ENCODE measurements at places on chromosomes 4 and X.

DNA sequence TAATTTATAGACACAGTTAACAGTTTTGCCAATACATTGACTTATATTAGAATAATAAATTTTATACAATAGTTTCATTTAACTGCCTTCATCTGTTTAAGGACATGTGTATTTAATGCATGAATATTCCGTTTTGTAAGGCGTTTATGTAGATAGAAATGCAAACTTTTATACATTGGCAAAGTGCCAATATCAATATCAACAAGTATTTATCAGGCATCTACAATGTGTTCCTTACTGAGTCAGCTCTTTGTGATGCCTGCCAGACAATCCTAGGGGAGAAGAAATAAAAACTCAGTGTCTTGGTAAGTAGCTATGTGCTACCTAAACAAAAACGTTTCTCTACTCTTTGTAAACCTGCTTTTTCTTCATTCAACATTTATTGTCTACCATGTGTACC lies 1142.2 kb downstream of the C4orf33 start:
- DNase-seq: no peak

DNA sequence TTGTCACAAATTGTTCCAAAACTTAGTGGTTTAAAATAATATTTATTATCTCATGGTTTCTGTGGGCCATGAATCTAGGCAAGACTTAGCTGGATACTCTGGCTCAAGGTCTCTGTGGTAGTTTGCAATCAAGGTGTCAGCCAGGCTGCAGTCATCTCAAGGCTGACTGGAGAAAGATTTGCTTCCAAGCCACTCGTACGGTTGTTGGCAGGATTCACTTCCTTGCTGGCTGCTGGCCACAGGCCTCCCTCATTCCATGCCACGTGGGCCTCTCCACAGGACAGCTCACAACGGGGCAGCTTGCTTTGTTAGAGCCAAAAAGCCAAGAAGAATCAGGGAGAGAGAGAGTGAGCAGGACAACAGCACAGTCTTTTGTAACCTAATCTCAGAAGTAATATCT lies 101.4 kb downstream of the WWC2 start:
- no peak for DNase-seq

DNA sequence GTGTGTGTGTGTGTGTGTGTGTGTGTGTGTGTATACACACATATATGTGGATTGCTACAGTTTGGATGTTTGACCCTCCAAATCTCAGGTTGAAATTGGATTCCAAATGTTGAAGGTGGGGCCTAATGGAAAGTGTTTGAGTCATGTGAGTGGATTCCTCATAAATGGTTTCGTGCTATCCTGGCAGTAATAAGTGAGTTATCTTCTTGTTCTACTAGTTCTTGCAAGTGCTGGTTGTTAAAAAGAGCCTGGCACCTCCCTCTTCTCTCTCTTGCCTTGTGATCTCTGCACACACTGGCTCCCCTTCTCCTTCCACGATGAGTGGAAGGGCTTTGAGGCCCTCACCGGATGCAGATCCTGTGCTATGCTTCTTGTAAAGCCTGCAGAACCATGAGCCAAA lies 344.1 kb downstream of the SH2D1A start:
- DNase-seq: no peak

GRCh38 chr4:176433983-176434382 lies 114.2 kb downstream of the SPCS3 start:
- no peak for DNase-seq

GRCh38 chrX:103248553-103248952 lies 6.4 kb downstream of the TCEAL8 start:
- no peak for DNase-seq

DNA sequence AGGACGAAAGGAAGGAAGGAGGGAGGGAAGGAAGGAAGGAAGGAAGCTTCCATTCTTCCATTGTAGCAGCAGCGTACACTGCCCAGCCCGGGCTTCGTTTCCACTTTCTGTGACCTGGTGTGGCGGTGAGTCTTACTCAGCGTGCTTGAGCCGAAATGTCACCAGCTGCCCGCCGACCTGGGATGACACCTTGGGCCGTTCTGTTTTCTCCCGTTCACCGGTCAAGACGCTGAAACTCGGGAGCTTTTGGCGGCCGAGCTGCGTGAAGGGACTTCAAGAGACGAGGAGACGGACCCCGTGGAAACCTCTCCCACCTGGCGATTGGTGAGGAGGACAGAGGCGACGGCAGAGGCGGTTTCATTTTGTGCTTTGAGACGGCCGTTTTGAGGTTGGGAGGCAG lies 47.1 kb upstream of the PPP2R3B start:
- DNase-seq: no peak

DNA sequence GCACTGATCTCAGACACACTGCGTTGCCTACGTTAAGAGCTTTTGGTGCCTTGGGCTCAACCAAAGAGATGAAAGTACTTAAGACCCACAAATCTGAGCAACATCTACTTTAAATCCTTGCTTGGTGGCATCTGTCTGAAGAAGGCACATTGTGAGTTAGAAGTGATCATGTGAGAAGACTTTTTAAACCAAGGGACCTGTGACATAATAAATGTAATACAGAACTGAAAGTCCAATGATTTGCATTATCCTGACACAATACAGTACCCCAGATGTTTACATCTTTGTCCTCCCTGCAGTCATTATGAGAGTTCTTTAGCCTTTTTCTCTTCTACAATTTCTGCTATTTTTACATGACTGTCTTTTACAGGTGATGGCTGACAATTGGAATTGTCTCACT lies 96.7 kb upstream of the FTHL17 start:
- no peak for DNase-seq

GRCh38 chrX:107713543-107714205 lies 61.9 kb downstream of the TSC22D3 start:
- no peak for DNase-seq

DNA sequence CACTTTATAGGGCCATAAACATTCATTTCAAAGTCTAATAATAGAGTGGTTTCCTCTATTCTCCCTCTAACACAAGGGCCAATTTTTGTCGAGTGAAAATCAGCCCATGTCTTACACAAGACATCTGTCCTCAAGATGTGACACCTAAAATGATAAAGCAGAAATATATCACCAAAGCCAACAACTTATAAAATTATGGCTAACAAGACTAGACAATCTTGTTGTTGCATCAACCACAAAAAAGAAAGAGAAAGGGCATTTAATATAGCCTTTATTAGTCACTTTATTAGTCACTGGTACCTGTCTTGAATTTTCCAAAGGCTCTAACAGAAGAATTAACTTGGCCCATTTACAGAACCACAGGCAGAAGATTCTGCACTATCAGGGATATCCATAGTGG lies 161.6 kb downstream of the SMIM20 start:
- no peak for DNase-seq

GRCh38 chrX:147763131-147763530 lies 148.6 kb upstream of the FMR1 start:
- no peak for DNase-seq

GRCh38 chr4:140802591-140802990 lies 46.4 kb upstream of the TBC1D9 start:
- no peak for DNase-seq

GRCh38 chr4:7757501-7758471 lies 181.9 kb downstream of the AFAP1 start:
- DNase-seq: no peak

- no peak for DNase-seq
These were observed 120.5 kb downstream of the CAMK2D start for GRCh38 chr4:113641025-113641431.

DNA sequence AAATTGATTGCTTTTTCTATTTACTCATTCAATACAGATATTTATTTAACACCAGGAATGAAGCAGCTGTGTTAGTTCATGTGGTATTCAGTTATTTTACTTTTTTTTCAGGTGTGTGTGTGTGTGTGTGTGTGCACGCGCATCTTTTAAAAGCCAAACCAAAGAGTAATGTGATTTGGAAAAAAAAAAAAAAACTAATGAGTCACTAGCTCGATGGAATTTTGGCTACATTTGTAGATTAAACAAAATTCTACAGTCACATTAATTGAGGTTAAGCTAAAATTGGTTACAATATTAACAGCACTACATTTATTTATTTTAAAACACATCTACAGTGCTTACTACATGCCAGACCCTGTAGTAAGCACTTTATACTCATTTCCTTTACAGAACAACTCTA lies 66.8 kb downstream of the HHIP start:
- DNase-seq: no peak

GRCh38 chrX:124226129-124226528 lies 106.3 kb upstream of the TEX13D start:
- no peak for DNase-seq

- no peak for DNase-seq
These were observed 637.8 kb downstream of the BCOR start for GRCh38 chrX:39459952-39460351.

DNA sequence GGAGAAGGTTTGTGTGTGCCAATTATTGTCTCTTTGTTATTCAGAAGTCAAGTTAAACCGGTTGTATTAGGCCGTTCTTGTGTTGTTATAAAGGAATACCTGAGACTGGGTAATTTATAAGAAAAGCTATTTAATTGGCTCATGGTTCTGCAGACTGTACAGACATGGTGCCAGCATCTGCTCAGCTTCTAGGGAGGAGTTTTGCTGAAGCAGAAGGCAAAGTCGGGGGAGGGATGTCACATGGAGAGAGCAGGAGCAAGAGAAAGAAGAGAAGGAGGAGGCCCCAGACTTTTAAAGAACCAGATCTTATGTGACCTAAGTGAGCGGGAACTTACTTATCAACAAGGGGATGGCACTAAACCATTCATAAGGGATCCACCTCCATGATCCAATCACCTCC lies 349.3 kb upstream of the PCDH18 start:
- no peak for DNase-seq

- DNase-seq: no peak
These were observed 281.2 kb upstream of the GNPDA2 start for GRCh38 chr4:45007508-45007907.

DNA sequence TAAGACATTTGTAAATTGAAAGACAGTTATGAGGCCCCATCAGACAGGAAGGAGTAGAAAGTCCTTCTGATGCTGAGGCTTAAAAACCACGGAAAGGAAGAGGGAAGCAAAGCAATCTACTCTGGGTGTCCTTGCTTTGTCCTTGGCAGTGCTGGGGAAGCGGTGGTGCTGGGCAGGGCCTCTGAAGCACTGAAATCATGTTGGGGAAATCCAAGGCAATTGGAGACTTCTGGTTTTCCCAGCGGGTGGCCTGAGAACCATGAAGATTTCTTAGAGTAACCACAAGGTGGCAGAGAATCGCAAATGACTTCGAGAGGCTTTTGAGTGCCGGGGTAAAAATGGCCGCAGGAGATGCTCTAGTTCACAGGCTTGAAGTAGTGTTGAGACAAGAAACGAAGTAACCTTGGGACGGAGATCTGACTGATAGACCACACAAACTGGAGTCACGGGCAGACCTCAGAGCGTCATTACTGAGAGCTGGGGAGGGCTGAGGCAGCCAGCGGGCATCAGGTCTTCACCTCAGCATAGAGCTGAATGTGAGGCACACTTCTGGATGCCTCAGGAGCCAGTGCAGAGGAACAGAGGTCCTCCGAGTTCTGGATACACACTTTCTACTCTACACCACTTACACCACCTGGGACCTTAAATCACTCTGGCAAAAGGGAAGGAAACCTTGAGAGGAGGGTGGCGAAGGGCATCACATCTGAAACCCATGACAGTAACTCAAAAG lies 130.7 kb upstream of the GPRIN3 start:
- peak; percentile 26 for DNase-seq

DNA sequence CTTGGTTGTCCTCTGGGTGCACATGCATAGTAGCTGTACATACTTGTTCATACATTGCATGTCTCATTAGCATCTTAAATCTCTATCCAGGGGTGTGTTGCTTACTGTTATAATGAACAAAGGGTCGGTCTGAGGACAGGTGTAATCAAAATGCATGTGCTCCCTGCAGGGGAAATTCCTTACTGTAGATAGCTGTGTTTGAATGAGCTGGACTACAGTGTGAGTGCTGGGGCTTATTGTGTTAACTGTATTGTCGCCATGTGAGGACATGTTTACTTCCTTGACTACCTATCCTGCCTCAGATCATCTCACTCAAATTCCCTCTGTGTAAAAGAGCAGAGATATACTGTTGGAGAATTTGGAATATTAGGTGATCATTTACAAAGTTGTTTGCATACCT lies 98.7 kb downstream of the KLHL34 start:
- DNase-seq: no peak

DNA sequence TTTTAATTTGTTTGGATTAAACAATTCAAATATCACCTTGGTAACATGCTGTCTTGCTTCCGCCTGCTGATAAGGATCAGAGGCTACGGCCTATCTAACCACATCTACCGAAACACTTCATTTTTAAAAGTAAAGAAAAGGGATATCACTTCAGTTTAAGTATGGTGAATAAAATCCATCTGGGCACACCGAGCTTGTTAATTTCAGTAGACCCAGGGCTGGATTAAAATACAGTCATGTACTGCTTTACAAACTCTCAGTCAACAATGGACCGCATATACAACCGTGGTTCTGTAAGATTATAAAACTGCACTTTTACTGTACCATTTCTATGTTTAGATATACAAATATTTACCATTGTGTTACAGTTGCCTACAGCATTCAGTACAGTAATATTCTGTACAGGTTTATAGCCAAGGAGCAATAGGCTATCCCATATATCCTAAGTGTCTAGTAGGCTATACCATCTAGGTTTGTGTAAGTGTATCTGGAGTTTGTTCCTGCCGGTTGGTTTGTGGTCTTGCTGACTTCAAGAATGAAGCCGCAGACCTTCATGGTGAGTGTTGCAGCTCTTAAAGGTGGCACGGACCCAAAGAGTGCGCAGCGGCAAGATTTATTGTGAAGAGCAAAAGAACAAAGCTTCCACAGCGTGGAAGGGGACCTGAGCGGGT lies 40.0 kb downstream of the SEPTIN11 start:
- DNase-seq: peak; percentile 23

DNA sequence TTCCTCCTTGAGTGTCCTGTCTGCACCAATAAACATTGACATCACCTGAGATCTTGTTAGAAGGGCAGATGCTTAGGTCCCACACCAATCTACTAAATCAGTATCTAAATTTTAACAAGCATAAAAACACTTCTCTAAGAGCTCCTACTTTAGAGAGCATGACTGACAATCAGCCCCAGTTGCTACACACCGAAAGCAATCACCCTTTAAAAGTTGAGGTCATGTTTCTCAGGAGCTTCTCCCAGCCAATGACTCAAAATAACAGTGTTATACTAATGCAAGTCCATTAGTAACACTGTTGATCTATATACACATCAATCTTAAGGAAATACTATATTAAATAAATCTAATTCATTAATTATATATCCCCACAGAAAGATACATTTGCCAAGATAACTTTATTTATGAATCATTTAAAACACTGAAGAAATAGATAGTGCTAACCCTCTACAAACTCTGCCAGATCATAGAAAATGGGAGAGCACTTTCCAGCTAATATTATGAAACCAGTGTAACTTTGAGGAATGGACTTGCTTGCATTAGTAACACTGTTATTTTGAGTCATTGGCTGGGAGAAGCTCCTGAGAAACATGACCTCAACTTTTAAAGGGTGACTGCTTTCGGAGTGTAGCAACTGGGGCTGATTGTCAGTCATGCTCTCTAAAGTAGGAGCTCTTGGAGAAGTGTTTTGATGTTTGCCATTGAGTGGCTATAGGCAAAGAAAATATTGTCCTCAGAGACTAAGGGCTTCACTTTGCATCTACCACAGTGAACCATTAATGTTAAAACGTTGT lies 109.8 kb upstream of the HDX start:
- DNase-seq: no peak
